ENCODE measurements at places on chromosomes 7 and 10. TPM values are rescaled to one million over a fixed set of nuclear protein-coding genes. Genes with fewer than 3 reads are reported as not detected.

DNA sequence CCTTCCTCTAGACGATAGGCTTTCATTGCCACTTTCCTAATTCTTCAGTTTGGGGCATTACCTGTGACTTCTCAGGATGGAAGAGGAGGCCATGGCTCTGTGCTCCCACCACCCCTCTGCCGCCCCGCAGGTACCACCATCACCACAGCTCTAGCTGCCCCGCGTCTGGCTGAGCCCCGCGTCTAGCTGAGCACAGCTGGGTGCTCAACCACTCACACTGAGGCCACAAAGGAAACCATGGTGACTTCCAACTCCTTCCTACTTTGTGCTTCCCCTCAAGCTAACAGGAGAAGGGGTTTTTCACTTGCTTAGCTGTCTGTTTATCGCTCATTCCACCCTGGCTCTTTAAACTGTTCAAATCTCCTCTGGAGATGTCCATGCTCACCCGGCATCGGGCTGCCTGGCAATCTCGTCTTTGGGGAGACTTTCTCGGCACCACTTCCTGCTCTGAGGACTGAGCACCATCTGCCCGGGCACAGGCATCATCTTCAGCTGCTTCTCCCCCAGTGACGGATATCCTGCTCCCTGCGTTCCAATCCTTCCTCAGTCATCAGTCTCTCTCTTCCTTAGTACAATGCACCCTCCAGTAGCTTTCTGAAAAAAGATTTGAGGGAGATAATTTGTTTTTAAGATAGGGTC is 59.4 kb downstream of the MAD1L1 start:
- H3K4me3 ChIP-seq, result no peak overlapping the region
- H3K27ac ChIP-seq, result no peak overlapping the region
- no peak for DNase-seq
- H3K4me1 ChIP-seq, result peaks cover 5% of the 10 kb centered on the region
- H3K27me3 ChIP-seq, result no peaks in the 10 kb centered on the region

GRCh38 chr7:143848192-143848591 is 53.8 kb downstream of the TCAF1 start:
- peaks cover 9% of the 10 kb centered on the region for H3K36me3 ChIP-seq
- DNase-seq, result no peak
- no peak overlapping the region for H3K4me3 ChIP-seq
- no peak overlapping the region for H3K27ac ChIP-seq
- H3K4me1 ChIP-seq, result no peaks in the 10 kb centered on the region

- no peak overlapping the region for H3K27ac ChIP-seq
- no peaks in the 10 kb centered on the region for H3K27me3 ChIP-seq
- no peak overlapping the region for H3K4me3 ChIP-seq
- H3K4me1 ChIP-seq, result peaks cover 1% of the 10 kb centered on the region
- no peaks in the 10 kb centered on the region for H3K36me3 ChIP-seq
- DNase-seq, result no peak
Measured at GRCh38 chr7:2639181-2639681, 7.4 kb downstream of the TTYH3 start.

- H3K4me1 ChIP-seq, result no peaks in the 10 kb centered on the region
- no peaks in the 10 kb centered on the region for H3K27me3 ChIP-seq
- no peaks in the 10 kb centered on the region for H3K36me3 ChIP-seq
Measured at GRCh38 chr10:78846760-78847159, 222.0 kb upstream of the ZMIZ1 start.

PRSS37 gene
- not detected for total RNA-seq

DNA sequence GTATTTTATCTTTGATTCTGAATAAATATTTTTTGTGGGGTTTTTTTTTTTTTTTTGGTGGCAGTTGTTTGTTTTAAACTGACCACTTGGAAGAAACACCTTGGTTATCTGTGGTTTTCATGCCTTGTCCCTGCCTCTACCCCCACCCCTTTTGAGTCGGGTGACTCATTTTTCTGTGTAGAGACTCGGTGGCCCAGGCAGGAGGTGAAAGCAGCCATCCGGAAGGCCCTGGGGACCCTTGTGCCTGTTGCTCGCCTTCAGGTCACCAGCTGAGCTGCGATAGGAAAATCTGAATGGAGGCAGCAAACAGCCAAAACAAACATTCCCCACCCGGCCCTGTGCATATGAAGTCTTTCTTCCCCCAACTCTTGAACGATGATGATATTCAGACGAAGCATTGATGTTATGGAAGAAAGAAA is 22.8 kb downstream of the CYP17A1 start:
- H3K4me3 ChIP-seq, result no peak overlapping the region
- DNase-seq, result no peak
- no peaks in the 10 kb centered on the region for H3K27me3 ChIP-seq
- H3K4me1 ChIP-seq, result peaks cover 12% of the 10 kb centered on the region

DNA sequence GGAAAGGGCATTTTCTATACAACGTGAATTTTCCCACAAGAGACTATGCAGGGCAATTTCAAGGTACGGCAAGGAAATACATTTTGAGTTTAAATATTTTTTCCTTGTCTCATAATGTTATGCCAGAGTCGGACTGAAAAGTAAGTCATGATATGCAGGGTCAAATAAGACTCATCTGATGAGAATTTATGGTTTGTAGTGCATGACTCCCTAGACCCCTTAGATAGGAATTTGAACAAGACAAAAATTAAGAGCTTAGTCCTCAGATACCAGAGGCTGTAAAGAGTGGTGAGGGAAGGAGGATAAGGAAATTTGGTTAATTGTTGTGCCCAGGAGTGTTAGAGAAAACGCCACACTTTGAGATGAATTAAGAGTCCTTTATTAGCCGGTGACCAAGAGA is 616.6 kb downstream of the XPNPEP1 start:
- H3K4me1 ChIP-seq, result no peaks in the 10 kb centered on the region
- H3K36me3 ChIP-seq, result no peaks in the 10 kb centered on the region
- no peak overlapping the region for H3K4me3 ChIP-seq
- H3K27me3 ChIP-seq, result no peaks in the 10 kb centered on the region
- no peak for DNase-seq

DNA sequence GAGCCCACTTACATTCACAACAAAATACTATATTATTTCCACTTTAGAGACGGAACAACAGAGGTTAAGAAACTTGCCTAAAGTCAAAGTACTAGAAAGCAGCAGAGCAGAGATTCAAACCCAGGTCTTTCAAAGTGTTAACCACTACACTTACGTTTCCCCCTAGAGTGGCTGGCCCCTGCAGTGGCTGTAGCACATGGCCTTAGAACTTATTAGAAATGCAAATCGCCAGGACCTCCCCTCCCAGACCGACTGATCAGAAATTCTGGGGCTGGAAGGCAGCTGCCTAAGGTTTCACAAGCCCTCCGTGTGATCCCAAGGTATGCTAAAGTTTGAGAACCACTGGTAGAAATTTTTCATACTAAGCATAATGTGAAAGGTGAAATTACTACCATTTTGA is 8.1 kb downstream of the MPP7 start:
- no peak overlapping the region for H3K4me3 ChIP-seq
- no peak overlapping the region for H3K27ac ChIP-seq
- H3K36me3 ChIP-seq, result peaks cover 2% of the 10 kb centered on the region
- H3K4me1 ChIP-seq, result peaks cover 71% of the 10 kb centered on the region
- H3K27me3 ChIP-seq, result no peaks in the 10 kb centered on the region

DNA sequence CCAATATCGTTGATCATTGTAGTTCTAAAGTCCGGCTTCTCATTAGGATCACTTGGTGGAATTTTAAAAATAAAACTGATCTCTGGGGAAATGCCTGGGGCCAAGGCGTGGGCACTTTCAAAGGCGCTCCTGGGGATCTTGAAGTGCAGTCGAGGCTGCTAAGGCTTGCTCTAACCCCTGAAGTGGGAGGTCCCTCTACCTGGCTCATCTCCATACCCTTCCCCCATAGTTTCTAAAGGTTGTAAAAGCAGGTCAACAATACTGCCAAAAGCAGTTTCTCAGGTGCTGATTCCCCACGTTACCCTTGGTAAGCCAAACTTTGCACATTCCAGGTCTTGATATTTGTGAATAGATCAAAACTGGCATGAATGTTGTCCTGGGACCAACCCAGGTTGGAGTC is 79.0 kb upstream of the SP8 start:
- no peaks in the 10 kb centered on the region for H3K36me3 ChIP-seq
- H3K27me3 ChIP-seq, result no peaks in the 10 kb centered on the region
- no peak for DNase-seq
- no peak overlapping the region for H3K27ac ChIP-seq

DNA sequence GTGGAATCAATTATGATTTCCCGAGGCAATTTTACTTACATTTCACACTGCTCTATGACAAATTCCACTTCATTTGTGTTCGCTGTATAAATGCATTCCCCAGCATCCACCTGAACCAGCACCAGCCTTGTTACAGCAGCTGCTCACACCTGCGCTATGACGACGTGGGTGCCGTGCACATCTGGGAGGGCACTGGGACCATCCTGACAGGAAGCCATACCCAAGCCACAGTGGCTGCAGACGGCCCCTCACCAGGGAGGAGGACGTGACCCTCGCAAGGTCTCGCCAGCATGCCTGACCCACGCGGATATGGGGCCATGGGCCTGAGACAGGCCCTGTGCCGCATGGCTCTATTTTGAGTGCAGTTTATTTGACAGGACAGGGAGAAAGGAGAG is 201.3 kb downstream of the MAD1L1 start:
- no peak overlapping the region for H3K4me3 ChIP-seq
- H3K4me1 ChIP-seq, result peaks cover 24% of the 10 kb centered on the region
- H3K36me3 ChIP-seq, result peaks cover 24% of the 10 kb centered on the region

DNA sequence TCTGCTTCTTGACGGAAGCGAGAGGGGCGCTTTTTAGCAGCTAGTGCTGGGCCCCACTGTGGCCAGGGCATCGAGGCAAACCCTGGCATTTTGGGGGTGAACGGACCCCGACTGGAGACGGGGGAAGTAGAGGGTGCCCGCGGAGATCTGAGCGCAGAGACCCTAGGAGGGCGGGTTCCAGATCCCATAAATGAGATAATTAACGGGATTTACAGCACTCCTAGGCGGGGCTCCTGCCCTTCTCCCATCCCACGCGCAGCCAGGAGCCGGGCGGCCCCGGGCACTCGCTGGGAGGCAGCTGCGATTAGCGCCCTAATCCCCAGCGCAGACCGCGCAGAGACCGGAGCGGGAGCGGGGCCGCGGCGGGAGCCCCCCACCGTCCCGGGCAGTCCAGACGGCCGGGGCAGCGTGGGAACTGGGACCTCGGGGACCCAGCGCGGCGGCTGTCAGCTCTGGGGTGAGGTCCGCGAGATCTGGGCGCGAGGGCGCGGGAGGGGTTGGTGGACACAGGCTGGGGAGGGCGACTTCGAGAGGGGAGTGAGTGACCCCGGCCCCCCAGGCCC is 735 bp downstream of the JCAD start:
- H3K27ac ChIP-seq, result no peak overlapping the region
- no peak for DNase-seq
- no peaks in the 10 kb centered on the region for H3K4me1 ChIP-seq
- H3K4me3 ChIP-seq, result no peak overlapping the region
